NCI-H510A (cell line): ENCODE measurements at places on chromosomes 11 and 22.
A peak's percentile ranks its signal among the peaks of the same experiment; 100 is the strongest.

GRCh38 chr11:76293189-76293631, 86.9 kb upstream of the WNT11 start:
- DNase-seq, result no peak

GRCh38 chr22:40862537-40862936, 624 bp upstream of the DNAJB7 start:
- DNase-seq, result no peak

DNA sequence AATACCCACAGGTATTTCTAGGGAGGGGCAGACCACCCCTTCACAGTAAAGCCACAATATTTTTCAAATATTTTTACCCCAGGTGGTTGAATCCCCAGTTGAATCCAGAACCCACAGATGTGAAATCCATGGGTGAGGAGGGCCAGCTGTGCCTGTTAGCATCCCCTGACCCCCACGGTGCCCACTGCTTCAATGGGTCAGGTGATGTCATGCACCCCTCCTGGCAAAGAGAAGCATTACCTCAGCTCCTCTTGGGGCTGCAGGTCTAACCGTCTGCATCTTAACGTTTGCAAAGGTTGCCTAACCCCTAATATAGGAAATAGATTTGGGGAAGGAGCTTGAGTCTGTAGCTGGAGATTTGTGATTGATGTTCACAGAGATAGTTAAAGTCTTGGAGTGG, 24.7 kb upstream of the IL17RA start:
- DNase-seq, result no peak

GRCh38 chr11:107689317-107690202, 22.3 kb downstream of the SLN start:
- DNase-seq, result peak; percentile 37

- DNase-seq, result no peak
These were observed 4.6 kb upstream of the TMEM126A start for GRCh38 chr11:85643191-85643614.

GRCh38 chr11:41309716-41310115, 149.7 kb downstream of the LRRC4C start:
- no peak for DNase-seq

- no peak for DNase-seq
These were observed 1.4 kb downstream of the TSPAN4 start for GRCh38 chr11:843818-844692.

- no peak for DNase-seq
These were observed 1.3 kb downstream of the FAM118A start for GRCh38 chr22:45310977-45311531.

GRCh38 chr22:44180706-44181032, at the start of gene PARVG:
Gene PARVG (plus strand): TSS chr22:44180925. CDS start chr22:44183330, 2,405 bp downstream.
- DNase-seq, result no peak

DNA sequence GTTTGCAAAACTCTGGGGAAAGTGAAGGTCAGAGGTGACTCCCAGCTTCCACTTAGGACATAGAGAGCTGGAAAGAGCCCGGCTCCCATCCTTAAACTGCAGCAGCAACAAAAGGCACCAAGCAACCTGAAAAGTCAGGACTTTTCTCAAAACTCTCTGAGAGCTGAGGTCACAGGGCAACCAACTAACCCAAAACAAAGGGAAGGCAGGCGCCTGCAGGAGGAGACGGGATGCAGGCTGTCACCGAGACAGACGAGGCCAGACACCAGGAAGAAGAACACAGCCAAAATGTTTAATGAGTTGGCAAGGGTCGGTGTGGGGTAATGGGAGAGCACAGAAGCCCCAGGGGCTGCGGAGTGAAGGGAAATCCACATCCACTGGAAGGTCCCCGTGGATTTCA, 19.9 kb downstream of the ASCL2 start:
- DNase-seq, result no peak

DNA sequence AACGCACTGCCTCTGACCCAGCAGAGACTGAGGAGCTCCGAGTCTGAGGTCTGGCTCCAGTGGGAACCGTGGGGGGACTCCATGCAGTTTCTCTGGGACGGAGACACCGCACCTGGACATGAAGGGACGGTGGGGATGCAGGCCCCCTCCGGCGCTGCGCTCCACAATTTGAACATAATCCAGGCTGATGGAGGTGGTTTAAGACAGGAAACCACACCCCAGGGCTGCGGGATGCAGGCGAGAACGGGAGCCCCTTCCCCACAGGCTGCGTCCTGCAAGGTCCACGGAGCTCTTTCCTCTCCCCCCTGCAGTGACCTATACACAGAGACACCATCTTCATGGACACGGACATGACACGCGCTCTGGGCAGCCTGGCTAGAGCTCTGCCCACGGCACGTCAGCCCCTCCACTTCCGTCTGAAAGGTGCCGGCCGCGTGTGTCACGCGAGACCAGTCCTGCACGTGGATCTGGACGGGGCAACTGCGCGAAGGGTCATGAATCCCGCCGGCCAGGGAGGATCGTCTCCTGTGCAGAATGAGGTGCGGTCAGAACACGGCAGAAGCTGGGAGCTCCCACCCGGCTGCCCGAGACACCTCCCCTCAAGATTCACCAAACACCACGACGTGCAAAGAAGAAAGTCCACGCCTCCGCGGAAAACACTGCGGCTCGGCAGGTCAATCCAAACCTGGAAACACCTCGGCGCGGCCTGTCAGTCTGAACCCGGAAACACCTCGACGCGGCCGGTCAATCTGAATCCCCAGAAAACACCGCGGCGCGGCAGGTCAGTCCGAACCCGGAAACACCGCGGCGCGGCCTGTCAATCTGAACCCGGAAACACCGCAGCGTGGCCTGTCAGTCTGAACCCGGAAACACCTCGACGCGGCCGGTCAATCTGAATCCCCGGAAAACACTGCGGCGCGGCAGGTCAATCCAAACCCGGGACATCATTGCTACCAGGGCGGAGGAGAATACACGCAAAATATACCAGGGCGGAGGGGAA, 212.4 kb downstream of the BRD1 start:
- no peak for DNase-seq

GRCh38 chr11:44036811-44037657, 10.7 kb upstream of the ACCSL start:
- DNase-seq, result peak; percentile 21

GRCh38 chr22:44532552-44532951, 34.5 kb upstream of the RTL6 start:
- peak; percentile 78 for DNase-seq

DNA sequence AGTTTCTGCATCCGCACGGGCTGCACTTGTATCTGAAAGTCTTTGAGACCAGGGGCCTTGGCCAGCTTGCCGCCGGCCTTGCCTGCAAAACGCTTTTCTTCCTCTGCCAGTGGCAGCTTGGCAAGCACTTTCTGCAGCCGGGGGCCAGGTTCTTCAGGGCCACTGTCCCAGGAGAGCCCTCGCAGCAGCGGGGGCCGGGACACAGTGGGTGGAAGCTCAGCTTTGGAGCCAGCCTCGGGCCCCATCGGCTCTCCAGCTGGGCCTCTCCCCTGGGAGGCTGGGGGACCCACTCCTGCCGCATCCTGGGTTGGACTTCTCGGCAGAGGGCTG, 57.5 kb upstream of the LYVE1 start:
- DNase-seq, result no peak

DNA sequence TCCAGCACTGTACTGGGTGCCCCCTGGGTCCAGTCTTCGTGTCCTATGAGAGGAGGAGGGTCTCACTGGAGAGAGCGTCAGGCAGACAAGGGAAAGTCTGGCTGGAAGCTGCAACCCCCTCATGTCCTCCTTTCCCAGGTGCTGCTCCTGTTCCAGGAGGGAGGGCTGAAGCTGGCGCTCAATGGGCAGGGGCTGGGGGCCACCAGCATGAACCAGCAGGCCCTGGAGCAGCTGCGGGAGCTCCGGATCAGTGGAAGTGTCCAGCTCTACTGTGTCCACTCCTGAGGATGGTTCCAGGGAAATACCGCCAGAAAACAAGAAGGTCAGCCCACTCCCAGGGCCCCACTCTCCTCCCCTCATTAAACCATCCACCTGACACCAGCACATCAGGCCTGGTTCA, 10.2 kb downstream of the LGALS12 start:
- no peak for DNase-seq

DNA sequence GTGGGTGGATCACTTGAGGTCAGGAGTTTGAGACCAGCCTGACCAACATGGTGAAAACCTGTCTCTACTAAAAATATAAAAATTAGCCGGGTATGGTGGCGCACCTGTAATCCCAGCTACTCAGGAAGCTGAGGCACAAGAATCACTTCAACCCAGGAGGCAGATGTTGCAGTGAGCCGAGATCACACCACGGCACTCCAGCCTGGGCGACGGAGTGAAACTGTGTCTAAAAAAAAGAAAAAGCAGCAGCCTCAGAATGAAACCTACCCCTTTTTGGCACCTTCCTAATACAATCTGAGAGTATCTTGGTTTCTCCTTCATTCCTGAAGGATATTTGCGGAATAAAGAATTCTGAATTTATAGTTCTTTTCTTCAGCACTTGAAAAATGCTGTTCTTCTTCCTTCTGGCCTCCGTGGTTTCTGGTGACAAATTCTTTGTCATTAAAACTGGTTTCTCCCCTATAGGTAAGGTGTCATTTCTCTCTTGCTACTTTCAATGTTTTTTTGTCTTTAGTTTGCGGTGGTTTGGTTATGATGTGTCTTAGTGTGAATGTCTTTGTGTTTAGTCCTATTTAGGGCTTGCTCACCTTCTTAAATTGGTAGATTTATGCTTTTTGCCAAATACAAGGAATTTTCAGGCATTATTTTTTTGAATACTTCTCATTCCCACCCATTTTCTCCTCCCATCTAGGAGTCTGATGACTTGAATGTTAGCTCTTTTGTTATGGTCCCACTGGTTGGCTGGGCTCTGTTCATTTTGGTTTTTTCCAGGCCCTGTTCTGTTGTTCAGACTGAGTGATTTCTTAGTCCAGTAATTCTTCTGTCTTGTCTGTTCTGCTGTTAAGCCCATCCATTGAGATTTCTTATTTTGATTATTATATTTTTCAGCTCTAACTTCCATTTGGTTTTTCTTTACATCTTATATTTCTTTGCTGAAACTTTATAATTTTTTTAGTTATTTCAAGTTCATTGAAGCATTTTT, 15.4 kb downstream of the ASRGL1 start:
- no peak for DNase-seq

DNA sequence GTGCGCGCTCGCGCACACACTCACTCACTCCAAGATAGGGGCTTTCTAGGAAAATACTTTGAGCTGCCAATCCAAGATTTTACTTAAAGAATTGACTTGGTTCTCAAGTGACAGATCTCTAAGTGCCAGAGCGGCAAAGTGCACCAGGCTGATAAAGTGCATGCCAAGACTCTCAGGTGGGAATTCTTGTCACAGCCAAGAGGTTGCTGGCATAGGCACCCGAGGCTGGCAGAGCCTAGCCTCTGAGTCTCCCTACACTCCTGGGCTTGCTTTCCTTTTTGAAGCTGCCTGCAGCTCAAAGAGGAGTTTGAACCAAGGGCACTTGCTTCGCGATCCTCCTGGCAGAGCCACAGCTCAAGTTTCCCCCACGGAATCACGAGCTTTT, 2.5 kb upstream of the ADM start:
- no peak for DNase-seq

- DNase-seq, result no peak
These were observed 81.6 kb downstream of the SHANK2 start for GRCh38 chr11:71170624-71171423.

GRCh38 chr11:57936050-57936418, 87.6 kb upstream of the OR9Q1 start:
- no peak for DNase-seq

- DNase-seq, result peak; percentile 20
These were observed 84.1 kb downstream of the PDE2A start for GRCh38 chr11:72589802-72590761.
